ENCODE measurements at places on chromosomes 3 and 15.

DNA sequence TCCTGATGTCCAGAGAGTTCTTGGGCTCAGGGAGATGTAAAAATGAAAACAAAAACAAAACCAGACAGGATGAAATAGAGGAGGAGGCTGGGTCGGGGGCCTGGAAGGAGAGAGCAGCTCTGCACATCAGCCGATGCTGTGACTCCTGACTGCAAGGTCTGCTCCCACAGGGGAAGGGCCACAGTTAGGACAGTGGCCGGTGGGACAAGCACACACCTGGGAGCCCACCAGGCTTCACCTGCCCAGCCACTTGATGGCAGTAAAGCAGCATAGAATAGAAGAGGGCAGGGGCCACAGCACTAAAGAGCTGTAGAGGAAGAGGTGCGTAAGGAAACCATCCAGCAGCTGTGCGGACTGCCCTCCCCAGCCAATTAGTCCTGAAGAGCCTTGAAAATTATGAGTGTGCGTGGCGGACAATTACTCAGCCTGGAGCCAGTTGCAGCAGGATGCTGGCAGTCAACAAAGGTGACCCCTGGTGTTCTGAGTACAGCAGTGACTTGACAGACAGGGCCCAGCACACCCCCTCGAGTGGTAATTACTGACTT lies 29.8 kb downstream of the ALS2CL start:
- no peak for DNase-seq

- DNase-seq = no peak
Measured at GRCh38 chr3:33299395-33300081, 22.3 kb downstream of the FBXL2 start.

- DNase-seq = no peak
Measured at GRCh38 chr3:116097226-116097625, 348.1 kb downstream of the LSAMP start.

GRCh38 chr15:99925661-99926461 lies 192.6 kb upstream of the LYSMD4 start:
- peak; percentile 32 for DNase-seq

DNA sequence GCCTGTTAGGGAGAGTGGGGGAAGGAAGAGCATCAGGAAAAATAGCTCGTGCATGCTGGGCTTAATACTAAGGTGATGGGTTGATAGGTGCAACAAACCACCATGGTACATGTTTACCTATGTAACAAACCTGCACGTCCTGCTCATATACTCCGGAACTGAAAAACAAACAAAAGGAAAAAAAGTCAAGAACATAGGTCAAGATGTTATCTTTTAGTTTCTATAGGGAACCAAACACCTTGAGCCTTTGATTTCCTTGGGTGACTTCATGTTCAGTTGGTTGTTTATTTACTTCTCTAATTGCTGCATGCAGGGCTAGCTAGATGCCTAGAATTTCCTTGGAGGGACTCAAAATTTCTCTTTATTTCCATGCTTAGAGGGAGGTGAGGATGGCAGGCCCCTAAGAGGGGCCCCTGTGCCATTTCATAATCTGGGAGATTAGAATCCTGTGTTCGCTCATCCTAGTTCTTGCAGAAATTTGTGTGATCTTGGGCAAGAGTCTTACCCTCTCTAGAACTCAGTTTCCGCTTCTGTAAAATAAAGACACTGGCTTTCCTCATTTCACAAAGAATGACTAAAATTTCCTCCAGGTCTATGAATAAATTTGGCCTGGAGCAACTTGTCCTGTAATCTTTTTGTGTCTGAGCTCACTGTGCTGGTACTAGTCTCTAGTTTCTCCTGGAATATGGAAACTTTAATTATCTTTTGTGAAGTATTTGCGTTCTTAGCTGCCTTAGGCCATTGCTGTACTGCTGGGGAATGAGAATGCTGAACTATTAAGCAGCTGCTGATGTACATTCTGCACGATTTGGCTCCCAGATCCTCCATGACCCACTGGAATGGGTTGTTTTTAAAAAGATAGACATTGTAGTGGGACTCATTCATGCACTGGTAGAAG lies 457.5 kb downstream of the EDEM1 start:
- no peak for DNase-seq

Measured in stimulated activated CD8-positive, alpha-beta memory T cell treated with anti-CD3 and anti-CD28 coated beads, Interleukin-7, amount 100 ng/mL, for 24 hours (primary cell).